Stimulated activated CD4-positive, alpha-beta T cell treated with anti-CD3 and anti-CD28 coated beads, Interleukin-1b, Interleukin-23, amount 100 ng/mL, for 1 hour (primary cell): ENCODE measurements at places on chromosomes 2 and 18.

- DNase-seq: no peak
Measured at GRCh38 chr2:3142961-3143571, 234.6 kb downstream of the EIPR1 start.

DNA sequence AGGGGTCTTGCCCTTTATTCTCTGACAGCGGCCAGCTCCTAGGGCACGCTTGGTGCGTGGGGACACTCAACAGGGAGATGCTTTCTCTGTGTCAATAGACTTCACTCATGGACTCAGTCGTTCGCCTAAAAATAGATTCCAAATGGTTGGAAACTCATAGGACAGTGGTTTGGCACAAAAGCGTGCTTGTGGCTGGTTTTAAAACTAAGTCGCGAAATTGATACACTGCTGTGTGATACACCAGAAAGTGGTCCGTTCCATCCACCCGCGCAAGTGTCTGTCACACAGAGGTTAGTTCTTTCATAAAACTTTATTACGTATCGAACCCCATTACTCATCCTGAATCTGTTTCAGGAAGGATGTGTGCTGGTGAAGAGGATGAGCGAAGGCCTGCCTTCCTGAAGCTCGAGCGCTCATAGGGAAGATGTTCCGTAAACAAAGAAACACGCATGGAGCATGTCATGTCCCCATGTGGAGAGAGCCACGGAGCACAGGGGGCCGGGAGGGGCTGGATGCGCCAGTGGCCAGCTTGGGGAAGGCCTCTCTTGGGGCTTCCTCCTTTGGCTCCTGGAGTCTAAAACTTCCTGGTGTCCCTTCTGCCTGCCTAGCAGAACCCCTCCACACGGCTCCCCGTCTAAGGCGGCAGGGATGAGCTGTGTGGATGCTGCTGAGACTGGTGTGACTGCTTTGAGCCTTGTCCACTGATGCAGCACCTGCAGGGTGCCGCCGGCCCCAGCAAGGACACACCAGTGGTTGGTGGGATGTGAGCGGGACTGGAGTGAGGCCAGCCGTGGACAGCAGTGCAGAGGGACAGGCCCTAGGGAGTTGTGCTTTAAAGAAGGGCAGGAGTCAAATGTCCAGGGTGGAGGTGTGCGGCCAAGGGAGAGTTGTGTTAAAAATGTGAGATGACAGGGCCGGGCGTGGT lies 207.2 kb downstream of the GBX2 start:
- no peak for DNase-seq

GRCh38 chr2:96157649-96158553 lies 12.7 kb upstream of the DUSP2 start:
- peak; percentile 60 for DNase-seq

DNA sequence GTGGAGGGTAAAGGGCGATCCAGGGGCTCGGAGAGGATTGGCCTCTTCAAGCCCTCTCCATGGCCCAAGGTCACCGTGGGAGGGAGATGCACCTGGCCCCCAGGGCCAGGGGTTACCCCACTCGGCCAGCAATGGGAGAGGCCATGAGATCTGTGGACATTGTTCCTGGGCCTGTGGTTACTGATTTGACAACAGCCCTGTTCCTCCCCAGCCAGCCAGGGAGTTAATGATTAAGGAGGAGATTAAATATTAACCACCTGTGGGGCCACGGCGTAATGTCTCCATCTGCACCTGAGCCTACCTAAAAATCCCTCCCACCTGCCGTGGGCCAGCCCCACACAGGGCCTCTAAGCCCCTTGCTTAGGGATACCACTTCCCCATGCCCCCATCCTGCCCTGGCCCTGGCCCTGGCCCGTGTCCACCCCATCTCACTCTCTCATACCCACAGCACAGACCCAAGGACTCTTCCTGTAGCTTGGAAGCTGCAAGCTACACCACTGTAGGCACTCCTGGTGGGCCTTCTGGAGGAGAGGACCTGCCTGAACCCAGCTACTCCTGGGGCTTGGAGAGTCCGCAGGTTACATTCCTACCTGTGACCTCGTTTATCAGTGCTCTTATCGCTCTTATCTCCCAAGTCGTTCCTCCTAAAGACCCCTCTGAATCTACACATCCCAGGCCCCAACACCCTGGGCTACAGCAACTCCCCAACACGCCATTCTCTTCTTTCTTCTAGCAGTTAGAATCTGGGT lies 32.1 kb downstream of the ZFP36L2 start:
- no peak for DNase-seq

- DNase-seq: no peak
Measured at GRCh38 chr2:216202626-216203250, 93.6 kb downstream of the XRCC5 start.

GRCh38 chr2:232437195-232437571 lies 18.8 kb upstream of the ALPI start:
- DNase-seq: no peak

GRCh38 chr2:64722291-64723044 lies 68.8 kb upstream of the SERTAD2 start:
- DNase-seq: no peak

GRCh38 chr2:55931281-55931680 lies 7.7 kb upstream of the EFEMP1 start:
- DNase-seq: no peak

DNA sequence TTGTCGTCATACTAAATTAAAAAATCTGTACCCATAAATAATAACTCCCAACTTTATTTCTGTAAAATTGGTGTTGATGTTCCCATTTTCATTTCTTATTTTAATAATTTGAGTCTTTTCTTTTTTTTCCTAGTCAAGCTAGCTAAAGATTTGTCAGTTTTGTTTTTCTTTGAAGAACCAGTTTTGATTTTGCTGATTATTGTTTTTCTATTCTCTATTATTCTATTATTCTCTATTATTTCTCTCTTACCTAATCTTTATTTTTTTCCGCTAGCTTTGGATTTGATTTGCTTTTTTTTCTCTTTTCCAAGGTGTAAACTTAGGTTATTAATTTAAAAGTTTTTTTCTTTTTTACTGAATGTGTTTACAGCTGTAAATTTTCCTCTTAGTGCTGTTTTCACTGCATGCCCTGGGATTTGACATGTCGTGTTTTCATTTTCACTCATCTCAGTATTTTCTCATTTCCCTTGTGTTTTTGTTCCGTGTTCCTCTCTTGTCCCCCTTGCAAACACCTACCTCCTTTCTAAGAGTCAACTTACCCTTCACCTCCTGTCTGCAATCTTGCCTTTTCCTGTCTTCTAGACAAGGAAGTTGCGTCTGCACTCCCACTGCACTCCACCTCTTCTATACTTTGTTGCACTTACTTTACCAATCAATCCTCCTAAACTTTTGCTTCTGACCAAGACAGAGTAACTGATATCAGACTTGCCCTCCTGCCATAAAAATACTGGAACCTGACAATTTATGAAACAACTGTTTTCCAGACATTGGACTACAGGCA lies 18.8 kb downstream of the PSMG2 start:
- DNase-seq: no peak

GRCh38 chr18:28086670-28087552 lies 90.0 kb downstream of the CDH2 start:
- DNase-seq: no peak

DNA sequence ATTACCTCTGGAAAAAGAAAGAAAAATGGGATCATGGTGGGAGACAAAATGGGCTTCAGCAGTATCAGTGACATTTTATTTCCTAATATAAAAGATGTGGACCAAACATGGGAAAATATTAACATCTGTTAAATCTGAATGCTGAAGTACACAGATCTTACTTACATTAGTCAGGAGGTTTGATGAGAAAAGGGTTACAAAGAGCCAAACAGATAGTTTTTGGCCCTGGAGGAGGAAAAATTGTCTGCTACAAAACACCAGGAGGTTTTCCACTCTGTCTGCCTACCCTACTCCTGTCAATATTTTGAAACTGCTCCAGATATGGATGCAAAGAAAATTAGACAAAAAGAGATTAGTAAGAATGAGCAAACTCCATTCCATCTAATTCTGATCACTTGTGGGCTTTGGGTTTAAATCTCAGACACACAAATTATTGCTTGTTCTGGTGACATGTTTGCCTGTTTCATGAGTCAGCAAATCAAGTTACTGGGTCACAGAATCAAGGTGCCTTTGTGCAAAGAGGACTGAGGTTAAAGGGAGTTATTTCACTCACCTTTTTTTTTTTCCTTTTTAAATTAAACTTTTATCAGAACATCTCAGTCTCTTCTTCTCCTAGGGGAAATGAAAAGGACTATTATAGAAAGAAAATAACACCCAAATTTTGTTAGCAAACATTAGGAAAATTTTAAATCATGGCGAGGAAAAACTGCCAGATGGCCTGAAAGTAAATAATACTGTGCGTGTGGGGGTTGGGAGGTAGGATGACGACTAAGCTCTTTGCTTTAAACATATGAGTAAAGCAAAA lies 87.0 kb upstream of the SPATS2L start:
- no peak for DNase-seq

GRCh38 chr2:32264422-32265105 lies at the start of gene NLRC4:
NLRC4 (minus strand) TSS chr2:32264886; CDS start chr2:32256775, 8,111 bp downstream.
- no peak for DNase-seq

- no peak for DNase-seq
Measured at GRCh38 chr2:181677912-181678586, 2.3 kb downstream of the NEUROD1 start.

- no peak for DNase-seq
Measured at GRCh38 chr2:20351555-20352229, 1.0 kb upstream of the PUM2 start.

- DNase-seq: no peak
Measured at GRCh38 chr18:47174545-47175116, 1.5 kb downstream of the IER3IP1 start.

- no peak for DNase-seq
Measured at GRCh38 chr2:42425697-42426096, 64.7 kb upstream of the COX7A2L start.

DNA sequence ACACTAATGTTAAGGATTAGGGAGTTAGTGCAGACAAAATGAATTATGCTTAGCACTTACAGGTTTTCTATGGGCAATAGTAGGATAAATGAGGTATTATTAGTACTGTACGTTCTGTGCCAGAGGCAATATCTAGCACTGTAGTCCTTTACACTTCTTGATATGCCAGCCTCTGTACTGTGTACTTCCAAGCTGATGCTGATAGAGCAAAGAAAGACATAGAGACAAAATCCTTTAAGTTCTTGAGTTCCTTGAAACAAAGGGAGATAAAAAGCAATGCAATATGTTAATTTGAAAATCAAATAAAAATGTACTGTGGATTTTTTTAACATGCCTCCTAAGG lies 1234.0 kb upstream of the NXPH2 start:
- DNase-seq: no peak

GRCh38 chr2:222424729-222425671 lies 657 bp downstream of the SGPP2 start:
- no peak for DNase-seq

GRCh38 chr2:187194049-187194448 lies 254.0 kb downstream of the CALCRL start:
- no peak for DNase-seq

DNA sequence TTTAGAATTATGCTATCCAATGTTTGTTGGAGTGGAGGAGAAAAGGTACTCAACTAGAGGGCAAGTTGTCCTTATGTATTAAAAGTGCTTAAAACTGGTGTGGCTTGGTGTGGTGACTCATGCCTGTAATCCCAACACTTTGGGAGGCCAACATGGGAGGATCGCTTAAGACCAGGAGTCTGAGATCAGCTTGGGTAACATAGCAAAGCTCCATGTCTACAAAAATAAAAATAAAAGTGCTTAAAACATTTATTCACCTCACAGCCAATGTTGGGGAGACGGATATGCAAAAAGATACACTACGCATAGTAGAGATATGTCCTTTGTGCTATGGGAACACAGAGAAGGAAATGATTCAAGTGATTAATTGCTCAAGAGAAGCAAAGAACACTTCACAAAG lies 19.3 kb upstream of the TNFAIP6 start:
- no peak for DNase-seq

- no peak for DNase-seq
Measured at GRCh38 chr2:61995515-61995914, 90.0 kb downstream of the COMMD1 start.

GRCh38 chr2:216693414-216694080 lies 1.8 kb downstream of the IGFBP5 start:
- DNase-seq: no peak

- DNase-seq: no peak
Measured at GRCh38 chr2:88003074-88003755, 13.1 kb downstream of the RNU2-63P start.

DNA sequence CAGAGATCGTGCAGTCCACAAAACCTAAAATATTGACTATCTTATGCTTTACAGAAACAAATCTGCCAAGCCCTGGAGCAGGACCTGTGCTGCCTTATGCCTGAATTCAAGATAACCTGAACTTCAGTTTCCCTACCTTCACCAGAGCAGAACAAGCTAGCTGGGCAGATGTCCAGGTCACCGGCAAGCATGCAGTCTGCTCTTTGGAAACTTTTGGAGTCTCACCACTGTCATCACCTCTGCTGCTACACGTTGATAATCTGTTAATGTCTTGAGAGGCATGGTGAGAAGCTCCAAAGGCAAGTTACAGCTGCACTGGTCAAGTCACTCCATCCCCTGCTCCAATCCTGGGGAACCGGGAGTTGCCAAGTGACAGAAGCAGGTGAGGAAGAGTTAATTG lies 354.2 kb downstream of the RBM43 start:
- no peak for DNase-seq

GRCh38 chr18:54828281-54828881 lies at the start of gene RAB27B:
RAB27B (plus strand) TSS chr18:54828477; CDS start chr18:54877586, 49,109 bp downstream.
- peak; percentile 33 for DNase-seq

- no peak for DNase-seq
Measured at GRCh38 chr18:42548493-42548892, 567.0 kb downstream of the RIT2 start.

GRCh38 chr2:219155054-219155644 lies 5.5 kb downstream of the NHEJ1 start:
- no peak for DNase-seq

GRCh38 chr18:13534631-13535030 lies 191.7 kb downstream of the FAM210A start:
- DNase-seq: no peak

- no peak for DNase-seq
Measured at GRCh38 chr2:7963787-7964186, 718.1 kb upstream of the ID2 start.

- DNase-seq: peak; percentile 29
Measured at GRCh38 chr2:192162392-192163042, 32.2 kb downstream of the TMEFF2 start.

DNA sequence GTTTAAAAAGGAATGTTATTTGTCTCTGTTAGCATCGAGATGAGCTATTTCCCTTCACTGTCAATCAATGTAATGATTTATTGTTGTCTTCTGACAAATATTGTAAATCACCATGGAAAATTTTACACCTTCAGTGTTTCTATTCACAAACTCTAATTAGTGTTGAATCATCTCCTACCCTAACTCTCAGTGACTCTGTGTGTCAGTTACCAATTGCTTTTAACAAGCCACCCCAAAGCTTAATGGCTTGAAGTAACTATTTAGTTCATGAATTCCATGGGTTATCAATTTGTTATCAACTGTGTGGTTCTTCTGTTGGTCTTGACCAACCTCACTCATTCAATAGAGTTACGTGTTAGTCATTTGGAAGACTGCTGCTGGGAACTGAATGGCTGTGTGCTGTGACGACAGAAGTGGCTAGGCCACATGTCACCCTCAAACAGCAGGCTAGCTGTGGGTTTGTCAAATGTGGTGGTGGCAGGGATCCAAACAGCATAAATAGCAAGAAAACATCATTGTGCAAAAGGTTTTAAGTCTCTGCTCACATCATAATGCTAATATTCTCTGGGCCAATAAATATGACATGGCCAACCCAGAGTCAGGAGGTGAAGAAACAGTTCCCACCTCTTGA lies 910.8 kb upstream of the CDH2 start:
- DNase-seq: no peak
